ENCODE measurements at places on chromosomes 6 and 20.
A peak's percentile ranks its signal among the peaks of the same experiment; 100 is the strongest.

DNA sequence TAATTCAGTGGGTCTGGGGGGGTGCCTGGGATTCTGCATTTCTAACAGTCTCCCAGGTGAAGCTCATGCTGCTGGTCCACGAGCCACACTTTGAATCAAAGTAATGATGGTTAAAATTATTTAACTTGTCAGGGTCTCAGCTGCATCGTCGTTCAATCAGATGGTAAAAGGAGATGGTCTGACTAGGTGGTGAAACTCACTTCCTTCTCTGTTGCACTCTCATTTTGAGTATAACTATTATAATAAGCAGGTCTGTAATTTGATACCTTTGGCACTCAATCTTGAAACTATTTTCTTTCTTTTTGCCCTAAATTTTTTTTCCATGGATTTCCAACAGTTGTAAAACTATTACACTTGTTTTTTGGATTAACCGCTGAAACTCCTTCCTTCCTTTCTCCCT lies 292.5 kb downstream of the FARS2 start:
- no peak for DNase-seq

DNA sequence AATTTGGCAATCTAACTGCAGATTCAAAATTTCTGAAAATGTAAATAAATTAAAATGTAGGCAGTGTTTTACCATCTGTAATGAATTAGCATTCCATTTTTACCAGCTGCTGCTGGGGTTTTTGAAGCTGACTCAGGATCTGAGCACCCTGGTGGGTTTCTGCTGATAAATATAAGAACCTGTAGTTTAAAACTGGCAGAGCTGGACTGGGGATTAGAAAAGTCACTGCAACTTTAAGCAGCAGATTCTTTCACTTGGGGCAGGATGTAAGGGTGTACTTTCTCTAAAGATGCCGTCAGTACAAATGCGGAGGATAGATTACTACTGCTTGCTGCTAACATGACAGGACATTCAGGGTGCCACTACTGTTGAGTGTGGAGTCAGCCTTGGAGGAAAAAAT lies 341.8 kb downstream of the CDKAL1 start:
- no peak for DNase-seq

DNA sequence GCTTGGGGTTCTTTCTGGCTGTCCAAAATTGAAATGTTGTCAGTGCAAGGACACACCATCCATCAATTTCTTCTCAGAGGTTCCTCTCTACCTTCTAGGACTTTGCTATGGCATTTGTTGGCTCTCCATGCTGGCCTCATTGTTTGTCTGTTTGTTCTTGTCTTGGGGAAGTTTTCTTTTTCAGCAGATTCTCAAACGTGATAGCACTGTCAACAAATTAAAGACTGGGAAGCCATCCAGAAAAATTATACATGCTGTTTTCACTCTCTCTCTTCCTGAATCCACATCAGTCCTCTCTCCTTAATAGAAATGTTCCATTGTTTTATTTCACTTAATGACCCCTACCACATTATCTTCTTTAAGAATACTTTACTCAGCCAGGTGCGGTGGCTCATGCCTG lies 130.4 kb downstream of the PCSK2 start:
- no peak for DNase-seq

DNA sequence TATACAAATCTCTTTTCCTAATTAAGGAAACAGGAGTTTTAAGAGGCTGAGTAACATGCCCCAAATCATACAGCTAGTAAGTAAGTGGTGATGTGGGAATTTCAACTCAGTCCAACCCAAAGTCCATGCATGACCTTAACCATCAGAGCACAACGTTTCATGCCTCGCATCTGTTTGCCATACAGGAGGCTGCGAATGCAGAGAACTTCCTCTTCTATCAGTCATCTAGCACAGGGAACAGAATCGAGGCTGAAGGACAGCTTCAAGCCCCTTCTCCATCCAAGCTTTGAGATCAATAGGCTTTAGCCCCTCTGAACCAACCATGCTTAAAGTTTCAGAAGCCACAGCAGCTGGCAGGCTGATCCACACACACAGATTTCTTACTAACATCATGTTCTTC lies 113.2 kb downstream of the MAFB start:
- no peak for DNase-seq

DNA sequence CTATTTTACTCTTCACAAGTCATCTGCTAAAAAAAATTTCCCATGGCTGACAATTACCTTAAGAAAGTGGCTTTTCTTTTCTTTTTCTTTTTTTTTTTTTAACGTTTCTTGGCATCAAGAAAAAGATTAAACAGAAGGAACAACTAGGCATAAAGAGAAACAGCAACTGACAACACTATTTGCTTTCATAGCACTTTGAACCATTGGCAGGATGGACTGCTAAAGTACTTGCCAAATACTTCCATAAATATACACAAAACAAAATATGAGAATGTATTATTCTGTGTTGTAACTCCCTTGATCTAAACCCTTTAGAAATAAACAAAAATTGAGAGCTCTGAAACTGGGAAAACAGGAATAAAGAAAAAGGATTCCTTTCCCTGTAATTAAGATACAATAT lies 20.0 kb upstream of the PLN start:
- no peak for DNase-seq

GRCh38 chr20:50330504-50331313 lies 140.1 kb downstream of the CEBPB start:
- DNase-seq: no peak

DNA sequence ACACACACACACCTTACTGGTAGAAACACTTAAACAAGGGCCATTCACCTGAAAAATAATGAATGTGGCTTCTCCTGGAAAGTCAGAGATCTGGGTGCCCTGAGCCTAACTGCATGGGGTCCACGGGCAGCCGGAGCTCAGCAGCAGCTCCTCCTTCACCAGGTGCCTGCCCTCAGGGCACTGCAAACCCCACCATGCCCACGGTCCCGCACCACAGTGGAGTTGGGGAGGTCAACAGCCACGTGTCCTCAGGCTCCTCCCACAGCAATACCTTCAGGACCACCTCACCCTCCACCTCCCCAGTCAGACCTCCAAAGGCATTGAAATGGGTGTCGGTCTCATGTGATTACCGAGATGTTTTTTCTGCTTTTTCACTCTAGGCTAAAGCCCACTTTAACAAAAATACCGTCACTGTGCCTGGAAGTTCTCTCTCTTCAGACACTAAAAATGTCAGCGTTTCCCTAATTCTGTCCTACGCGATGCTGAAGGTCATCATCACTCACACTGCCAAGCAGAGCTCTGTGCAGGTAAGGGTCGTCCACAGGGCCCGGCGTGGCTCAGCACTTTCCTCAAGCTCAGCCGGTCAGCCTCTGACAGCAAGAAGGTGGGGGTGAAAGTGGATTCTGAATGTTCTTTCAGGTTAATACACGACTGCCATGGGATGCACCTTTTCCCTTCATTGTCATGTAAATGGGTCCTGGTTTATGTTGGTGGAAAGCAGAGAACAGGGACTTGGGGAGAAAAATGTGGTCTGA lies 48.9 kb downstream of the CDK5RAP1 start:
- DNase-seq: peak; percentile 9

- DNase-seq: peak; percentile 45
Measured at GRCh38 chr6:101117393-101118135, 236.4 kb upstream of the ASCC3 start.

DNA sequence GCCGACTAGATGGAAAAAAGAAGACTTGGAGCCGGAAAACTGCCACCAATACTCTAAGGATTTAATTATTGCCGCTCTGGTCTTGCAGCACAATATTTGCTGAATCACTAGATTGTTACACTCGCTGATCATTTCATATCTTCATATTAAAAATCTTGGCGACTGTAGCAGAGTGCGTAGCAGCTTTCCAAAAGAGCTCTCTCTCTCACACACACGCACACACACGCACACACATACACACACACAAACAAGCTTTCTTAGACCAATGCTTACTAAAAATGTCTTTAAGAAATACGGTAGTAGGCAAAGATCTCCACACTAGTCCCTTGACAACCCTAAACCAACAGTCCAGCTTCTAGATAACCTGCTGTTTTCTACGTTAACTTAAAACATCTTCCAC lies 7.7 kb downstream of the GRIK2 start:
- no peak for DNase-seq

GRCh38 chr6:28203201-28203600 lies 21.9 kb upstream of the ZSCAN9 start:
- DNase-seq: no peak

GRCh38 chr20:4299773-4300172 lies 284.4 kb upstream of the RNF24 start:
- no peak for DNase-seq

- no peak for DNase-seq
Measured at GRCh38 chr20:33881989-33882388, 70.8 kb downstream of the CHMP4B start.

DNA sequence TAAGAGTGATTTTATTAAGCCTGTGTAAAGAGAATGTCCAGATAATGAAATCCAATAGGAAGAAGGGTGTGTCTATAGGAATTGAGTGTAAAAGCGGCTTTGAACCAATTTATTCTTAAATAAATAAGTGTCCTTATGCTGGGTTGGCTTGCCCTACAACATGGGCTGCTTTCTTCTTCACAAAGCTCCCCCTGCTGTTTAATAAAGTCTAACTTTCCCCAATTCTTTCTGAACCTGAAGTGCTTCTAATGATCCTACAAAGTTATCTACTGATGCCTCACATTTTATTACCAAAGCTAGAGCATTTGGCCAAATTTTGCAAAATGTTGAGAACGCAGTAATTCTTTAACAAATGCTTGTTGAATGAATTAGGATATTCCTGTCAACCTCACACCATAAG lies 36.3 kb upstream of the SIRT5 start:
- no peak for DNase-seq

- DNase-seq: no peak
Measured at GRCh38 chr20:44776980-44777379, 31.3 kb downstream of the KCNK15 start.

GRCh38 chr6:31460361-31461025 lies 37.5 kb upstream of the MICB start:
- DNase-seq: no peak

GRCh38 chr6:80872199-80872950 lies 765.9 kb downstream of the BCKDHB start:
- no peak for DNase-seq

GRCh38 chr20:59157064-59157463 lies 6.6 kb upstream of the ZNF831 start:
- no peak for DNase-seq

DNA sequence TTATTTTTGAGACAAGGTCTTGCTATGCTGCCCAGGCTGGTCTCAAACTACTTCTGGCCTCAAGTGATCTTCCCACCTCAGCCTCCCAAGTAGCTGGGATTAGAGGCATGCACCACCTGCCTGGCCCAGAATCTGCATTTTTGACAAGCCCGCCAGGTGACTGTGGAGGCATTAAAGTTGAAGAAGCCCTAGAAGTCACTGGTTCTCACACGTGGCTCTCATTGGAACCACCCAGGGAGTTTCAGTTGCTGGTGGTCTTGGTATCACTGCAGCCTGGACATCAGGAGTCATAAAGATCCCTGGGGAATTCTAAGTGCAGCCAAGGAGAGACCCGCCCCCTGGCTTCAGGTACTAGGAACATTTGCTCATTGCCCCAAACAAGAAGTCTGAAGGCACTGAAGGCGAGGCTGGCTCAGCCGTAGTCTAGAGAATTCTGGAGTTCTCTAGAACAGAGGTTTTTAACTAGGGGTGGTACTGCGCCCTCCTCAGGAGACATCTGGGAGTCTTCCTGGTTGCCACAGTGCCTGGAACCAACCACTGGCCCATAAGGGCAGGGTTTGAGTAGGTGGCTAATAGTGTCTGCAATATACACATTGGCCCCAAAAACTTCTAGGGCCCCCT lies 182.8 kb downstream of the ZMYND8 start:
- no peak for DNase-seq

- no peak for DNase-seq
Measured at GRCh38 chr6:34202329-34203201, 34.1 kb upstream of the HMGA1 start.

DNA sequence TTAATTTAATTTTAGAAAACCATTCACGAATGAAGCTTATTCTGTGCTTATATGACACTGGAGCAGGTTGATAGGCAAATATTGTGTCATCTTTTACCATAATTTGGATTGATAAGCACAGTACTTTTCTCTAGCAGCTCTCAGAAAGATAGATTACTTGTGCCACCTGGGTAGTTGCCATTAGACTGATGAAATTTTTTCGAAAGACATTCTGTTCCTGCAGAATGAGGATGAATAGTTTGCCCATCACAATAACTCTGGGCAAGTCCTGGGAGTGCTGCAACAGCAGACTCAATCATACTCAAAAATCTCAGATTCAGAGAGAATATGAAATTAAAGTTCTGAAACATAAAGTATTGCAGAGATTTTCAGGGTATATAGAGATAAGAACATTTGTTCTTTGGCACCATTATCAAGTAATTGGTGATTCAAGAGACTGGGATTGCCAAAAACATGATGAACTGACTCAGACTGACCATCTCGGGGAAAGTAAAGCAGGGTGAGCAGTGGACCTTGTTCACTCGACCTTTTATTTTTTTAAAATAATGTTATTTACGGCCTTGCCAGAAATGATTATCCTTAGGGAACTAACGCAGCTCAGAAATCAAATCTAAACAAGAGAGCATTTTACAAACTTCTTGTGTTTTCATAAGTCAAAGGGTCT lies 65.8 kb upstream of the PTCHD4 start:
- DNase-seq: no peak

- peak; percentile 20 for DNase-seq
Measured at GRCh38 chr20:41245086-41245707, 72.3 kb downstream of the ZHX3 start.

- DNase-seq: no peak
Measured at GRCh38 chr6:10720265-10720959, 2.5 kb upstream of the TMEM14C start.

- no peak for DNase-seq
Measured at GRCh38 chr6:3510617-3511016, 53.8 kb upstream of the SLC22A23 start.

DNA sequence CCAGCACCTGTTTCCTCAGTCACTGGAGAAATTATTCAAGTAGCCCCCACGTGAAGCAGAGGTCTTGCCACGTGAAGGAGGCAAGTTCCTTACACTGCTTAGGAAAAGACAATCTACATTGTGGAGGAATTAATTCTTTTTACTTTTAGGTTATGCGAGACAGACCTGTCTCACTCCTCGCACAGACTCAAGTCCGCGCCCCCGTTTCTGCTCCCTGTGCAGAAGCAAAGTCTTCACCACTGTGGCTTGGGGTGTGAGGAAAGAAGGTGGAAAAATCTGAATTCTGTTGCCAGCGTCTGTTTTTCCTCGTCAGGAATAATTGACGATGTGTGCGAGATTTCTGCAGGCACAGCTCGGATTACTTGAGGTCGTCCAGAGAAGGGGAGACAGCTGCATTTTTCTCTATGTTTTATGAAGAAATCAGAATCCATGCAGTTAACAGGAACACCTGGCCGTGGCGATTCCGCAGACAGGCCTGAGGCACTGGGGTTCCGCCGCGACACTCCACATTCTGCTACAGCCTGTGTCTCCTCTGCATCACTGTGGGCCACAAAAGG lies 185.1 kb downstream of the SMOC2 start:
- no peak for DNase-seq

- DNase-seq: no peak
Measured at GRCh38 chr6:108653949-108654348, 93.2 kb downstream of the FOXO3 start.
